ENCODE measurements at places on chromosomes 6 and 20. TPM values are rescaled to one million over a fixed set of nuclear protein-coding genes. Genes with fewer than 3 reads are reported as not detected.

DNA sequence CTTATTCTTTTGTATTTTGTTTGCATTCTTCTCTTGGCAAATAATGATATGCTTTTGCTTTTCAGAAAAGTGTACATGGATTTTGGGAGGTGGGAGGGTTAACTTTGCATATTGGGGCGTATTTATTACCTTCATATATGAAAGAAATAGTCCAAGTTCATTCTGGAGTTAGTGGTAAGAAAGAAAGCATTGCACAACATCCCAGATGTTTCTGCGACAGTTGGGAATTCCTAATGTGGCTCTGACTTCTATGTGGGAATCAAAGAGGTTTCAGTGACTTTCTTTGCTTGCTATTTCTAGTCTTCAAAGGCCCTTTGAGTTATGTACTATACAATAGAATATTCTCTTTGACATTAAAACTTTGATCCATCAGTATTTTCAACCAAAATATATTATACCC is 78.1 kb downstream of the MMUT start:
- no peak for DNase-seq

Gene MRAP2
- total RNA-seq = not detected

Gene ID1
- total RNA-seq = 0.54 TPM

Gene KIAA1755
- not detected for total RNA-seq

DNA sequence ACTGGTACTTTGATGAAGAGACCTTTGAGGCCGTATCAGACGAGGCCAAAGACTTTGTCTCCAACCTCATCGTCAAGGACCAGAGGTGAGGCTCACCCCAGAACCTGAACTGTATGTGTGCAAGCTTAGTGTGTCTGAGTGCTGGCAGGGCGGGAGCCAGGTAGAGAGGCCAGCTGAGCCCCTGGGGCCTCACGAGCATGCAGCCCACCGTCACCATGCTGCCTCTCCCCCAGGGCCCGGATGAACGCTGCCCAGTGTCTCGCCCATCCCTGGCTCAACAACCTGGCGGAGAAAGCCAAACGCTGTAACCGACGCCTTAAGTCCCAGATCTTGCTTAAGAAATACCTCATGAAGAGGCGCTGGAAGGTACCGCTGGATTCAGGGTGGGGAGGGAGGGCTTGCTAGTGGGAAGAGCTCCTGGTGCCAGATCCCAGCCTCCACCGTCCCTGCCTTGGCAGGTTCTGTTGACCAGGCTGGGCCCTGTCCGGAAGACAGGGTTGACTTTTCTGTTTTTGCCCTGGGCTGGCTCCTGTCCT is 12.7 kb downstream of the MYLK2 start:
- DNase-seq = no peak

GRCh38 chr6:46964716-46965519 is 43.2 kb upstream of the ADGRF5 start:
- DNase-seq = no peak

DNA sequence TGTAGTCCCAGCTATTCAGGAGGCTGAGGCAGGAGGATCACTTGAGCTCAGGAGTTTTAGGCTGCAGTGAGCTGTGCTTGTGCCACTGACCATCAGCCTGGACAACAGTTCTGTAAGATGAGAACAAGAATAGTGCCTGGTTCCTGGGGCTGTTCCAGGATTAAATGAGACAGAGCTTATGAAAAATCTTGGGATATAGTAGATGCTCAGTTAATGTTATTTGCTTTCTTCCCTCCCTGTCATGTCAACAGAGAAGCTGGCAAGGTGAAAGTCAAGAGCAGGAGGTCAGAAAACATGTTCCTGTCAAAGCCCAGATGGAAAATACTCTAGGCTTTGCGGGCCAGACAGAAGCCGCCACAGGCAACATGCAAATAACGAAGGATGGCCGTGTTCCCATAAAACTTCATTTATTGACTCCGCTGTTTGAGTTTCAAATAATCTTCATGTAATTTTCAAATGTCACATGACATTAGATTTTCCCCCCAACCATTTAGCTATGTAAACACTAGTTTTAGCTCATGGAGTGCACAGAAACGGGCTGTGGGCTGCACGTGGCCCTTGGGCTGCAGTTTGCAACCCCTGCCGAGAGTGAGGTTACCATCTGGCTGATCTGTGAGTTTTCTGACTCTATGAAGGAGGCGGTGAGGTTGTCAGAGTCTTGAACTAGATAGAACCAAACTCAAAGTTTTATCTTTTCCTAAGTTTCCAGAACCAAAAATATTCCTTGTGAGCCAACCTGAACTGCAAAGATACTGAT is 63.4 kb upstream of the PMEPA1 start:
- DNase-seq = no peak

- no peak for DNase-seq
Measured at GRCh38 chr6:101348816-101349215, 44.7 kb upstream of the GRIK2 start.

Gene MKKS
- total RNA-seq = 6.9 TPM

Gene TMX4
- total RNA-seq = 21.8 TPM

DNA sequence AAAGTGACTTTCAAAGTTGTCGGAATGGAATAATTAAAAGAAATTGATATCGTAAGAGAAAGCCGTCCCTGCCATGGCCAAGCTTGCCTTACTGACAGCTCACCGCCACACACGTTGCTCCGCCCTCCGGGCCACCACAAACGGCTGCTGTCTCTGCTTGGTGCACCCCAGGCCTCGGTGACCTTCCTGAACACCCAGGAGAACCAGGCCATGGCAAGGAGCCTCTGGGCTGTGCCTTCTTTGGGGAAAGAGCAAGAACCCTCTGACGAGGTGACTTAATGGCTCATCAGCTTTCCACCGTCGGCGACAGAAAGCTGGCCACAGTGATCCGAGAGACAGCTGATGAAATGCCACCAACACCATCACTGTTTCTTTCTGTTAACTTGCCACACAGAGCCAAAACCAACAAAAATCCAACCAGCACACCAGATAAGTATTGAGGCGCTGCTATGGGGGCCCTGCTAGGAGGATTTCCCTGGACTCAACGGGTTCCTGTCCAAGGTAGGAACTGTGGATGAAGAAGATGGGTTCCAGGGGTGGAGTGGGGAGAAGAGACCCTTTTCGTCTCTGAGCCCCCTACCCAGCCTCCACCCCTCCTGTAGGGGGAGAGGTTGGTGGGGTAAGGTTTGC is 61.4 kb downstream of the NPEPL1 start:
- DNase-seq = no peak

Gene CPXM1
- 2.9 TPM for total RNA-seq

Data from activated CD8-positive, alpha-beta T cell treated with anti-CD3 and anti-CD28 coated beads for 36 hours (primary cell).